Activated effector memory CD4-positive, alpha-beta T cell treated with Interleukin-2 at 50 U/mL for 16 hours (primary cell): ENCODE measurements at places on chromosomes 1 and 21.

GRCh38 chr1:48414264-48414663 is 57.7 kb downstream of the SPATA6 start:
- DNase-seq = no peak

DNA sequence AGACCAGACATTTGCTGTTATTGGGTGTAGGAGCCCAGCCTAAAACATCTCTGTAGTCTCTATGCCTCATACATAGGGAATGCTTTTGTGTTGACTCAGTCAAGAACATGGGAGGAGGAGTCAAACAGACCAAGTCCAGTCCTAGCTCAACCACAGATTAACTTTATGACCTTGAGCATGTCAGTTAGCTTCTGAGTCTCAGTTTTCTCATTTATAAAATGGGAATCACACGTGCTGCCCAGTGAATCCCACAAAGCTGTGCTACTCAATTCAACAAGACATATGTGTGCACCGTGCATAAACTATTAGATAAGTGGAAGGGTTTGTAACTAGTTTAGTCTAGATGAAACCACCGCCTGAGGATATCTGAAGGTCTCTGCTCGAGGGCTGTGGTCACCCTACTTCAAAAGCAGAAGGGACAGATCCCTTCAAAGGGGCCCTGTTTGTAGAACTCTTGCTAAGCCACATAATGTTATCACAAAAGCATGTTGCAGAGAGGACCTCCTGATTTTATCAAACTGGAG is 109.5 kb upstream of the NFIA start:
- no peak for DNase-seq

- no peak for DNase-seq
Observed at GRCh38 chr1:165696625-165697100, 1.7 kb downstream of the ALDH9A1 start.

DNA sequence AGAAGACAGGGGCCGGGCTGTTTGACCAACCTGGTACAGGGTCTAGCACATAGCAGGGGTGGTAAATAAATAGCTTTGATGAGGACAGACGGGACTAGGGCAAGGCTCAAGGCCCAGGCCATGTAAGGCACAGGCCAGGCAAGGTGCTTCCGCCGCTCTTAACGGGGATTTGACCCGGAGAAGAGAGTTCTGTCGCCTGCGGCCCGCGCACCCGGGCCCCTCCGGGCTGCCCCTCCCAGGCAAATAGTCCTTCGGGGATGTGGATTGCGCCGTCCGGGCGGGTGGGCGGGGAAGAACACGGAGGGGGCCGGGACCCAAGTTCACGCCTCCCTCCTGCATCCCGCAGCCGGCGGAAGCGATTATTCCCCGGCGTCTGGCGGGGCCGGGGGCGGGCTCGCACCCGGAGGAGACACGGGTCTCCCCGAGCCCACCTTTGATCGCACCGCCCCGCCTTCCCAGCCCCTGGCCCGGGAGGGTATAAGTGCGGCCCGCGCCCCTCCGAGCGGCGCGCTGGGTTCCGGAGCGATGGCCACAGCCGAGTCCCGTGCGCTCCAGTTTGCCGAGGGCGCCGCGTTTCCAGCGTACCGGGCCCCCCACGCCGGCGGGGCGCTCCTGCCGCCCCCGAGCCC is at the start of gene MIXL1:
TSS of gene MIXL1 (plus strand) at position 508 of the 629 bp plus-strand sequence. CDS start at position 526, 18 bp downstream.
- DNase-seq = no peak

GRCh38 chr1:224251741-224252146 is 68.7 kb downstream of the DEGS1 start:
- DNase-seq = no peak

- DNase-seq = no peak
Observed at GRCh38 chr1:171127501-171127900, 36.8 kb downstream of the FMO3 start.

- no peak for DNase-seq
Observed at GRCh38 chr1:178282949-178283367, 189.1 kb downstream of the RASAL2 start.

DNA sequence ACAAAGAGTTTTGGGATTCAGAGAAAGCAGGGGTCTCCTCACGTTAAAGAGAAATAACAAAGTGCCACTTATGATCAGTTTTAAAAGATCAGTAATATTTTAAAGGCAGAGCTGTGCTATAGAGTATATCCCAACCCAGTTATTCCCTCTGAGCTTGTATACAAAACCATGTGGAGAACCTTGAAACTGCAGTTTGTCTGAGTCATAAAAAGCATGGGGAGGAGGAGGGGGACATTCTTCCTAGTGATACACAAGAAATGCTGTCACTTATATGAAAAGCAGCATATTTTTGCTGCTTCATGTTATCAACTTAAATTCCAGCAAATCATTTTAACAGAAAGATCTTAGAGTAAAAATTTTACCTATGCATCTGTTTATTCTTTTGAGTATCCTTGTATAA is 244.5 kb downstream of the GPR52 start:
- DNase-seq = no peak

GRCh38 chr1:163163881-163164582 is 38.7 kb downstream of the RGS5 start:
- no peak for DNase-seq

DNA sequence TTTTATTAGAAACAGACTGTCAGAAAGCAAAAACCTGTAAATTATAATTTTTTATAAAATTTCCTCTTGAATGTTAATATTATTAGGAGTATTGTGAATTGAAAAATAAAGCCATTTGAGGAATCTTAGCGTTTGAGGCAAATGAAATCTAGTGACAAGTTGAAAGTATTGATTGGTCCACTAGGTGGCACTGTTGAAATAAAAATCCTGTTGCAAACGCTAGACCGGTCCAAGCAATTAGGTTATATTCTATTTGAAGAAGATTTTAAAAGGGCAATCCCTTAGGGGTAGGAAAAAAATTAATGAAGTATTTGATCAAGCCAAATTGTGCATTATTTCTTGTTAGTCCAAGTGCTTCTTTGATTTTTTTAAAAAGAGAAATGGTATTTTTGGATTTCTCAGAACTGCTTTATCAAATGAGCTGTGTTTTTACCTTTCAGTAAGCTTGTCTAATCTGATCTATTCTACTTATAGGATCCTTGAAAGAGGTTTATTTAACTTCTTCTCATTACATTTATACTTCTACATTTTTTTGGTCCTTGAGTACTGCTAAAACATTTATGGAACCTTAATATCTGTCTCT is 57.7 kb downstream of the ATG4C start:
- DNase-seq = no peak

DNA sequence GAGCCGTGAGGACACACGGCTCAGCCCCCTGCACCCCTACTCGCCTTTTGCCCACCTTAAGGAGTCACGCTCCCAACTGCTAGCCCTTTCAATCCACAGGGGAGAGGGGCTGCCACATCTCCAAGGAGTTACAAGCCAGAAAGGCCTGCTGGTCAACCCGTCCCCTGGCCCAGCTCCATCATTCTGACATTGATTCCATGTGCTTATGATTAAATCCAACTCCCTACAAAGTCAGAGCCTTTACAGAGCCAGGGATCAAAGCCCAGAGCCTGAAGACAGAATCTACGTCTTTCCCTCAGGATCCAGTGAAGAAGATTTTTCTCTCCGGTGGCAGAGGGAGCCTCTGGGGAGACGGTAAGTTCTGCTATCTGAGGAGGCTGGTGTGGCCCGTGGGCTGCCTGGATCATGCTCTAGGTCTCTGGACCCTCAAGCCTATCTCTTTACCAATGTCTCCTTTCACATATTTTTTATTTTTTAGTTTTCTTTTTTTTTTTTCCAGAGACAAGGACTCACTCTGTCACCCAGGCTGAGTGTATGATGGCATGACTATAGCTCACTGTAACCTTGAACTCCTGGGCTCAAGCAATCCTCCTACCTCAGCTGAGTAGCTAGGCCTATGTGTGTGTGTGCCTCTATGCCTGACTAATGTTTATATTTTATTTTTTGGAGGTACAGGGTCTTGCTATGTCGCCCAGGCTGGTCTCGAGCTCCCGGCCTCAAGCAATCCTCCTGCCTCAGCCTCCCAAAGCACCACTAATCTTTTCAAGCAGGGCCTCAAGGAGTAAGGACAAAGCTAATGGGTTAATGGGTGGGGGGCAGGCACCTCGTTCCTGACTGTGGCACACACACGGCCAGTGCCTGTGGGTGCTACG is 61.3 kb downstream of the SLC66A1 start:
- DNase-seq = no peak

DNA sequence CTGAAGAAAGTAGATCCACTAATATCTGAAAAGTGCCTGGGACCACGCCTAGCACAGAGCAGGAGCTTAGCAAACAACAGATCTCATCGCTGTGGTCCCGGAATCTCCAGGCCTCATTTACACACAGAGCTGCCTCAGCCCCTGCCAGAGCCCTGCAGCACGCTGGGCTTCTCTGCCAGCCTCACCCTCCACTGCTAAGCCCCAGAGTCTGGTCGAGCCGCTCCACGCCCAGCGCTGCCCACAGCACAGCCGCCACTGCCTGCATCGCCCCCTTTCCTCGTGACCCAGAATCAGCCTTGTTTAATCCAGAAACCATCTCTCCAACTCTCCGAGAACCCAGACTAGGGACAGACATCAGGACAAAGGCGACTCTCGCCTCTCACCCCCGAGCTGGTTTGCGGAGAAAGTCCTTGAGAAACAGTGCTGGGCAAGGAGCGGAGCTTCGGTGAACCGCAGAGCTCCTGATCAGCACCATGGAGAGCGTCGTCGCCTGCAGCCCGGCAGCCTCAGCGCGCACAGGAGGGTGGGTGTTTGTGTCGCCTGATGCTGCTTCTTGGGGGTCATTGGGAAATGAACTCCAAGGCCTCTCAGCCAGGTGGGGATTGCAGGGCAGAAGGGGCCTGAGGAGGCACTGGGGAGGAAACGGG is 145.1 kb downstream of the NPHP4 start:
- DNase-seq = no peak

DNA sequence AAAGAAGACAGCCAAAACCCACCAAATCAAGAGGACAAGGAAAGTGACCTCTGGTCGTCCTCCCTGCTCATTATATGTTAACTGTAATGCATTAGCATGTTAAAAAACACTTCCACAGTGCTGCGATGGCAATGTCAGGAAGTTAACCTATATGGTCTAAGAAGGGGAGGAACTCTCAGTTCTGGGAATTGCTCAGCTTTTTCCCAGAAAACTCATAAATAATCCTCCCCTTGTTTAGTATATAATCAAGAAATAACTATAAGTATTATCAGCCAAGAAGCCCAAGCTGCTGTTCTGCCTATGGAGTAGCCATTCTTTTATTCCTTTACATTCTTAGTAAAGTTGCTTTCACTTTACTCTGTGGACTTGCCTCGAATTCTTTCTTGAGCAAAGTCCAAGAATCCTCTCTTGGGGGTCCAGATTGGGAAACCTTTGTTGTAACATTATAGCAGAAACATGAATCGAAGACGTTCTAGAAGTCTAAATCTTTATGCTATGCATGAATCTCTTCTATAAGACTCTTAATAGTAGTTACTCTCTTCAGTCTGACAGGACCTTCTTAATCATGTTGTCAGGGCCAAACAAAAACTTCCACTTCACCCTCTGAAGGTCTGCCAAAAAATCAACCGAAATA is 110.0 kb upstream of the VANGL1 start:
- DNase-seq = no peak

DNA sequence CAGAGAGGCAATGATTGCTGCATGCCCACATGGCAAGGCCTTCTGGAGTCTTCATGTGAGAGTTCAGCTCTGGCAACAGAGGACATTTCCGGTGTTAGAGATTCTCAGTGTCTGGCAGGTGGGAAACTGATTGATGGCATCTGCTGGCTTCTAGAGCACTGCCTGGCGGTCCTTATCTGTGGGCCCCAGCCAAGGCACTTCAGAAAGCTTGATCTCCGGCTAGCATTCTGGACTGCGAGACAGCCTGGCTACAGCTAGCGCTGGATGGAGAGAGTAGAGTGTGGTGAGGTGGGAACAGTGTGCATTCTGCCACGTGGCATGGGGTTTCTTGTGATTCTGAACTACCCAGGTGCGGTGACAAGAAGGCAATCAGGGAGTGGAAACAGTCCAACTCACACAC is 9.4 kb downstream of the ZNF678 start:
- DNase-seq = no peak

GRCh38 chr1:221522529-221522940 is 219.4 kb downstream of the DUSP10 start:
- DNase-seq = no peak

DNA sequence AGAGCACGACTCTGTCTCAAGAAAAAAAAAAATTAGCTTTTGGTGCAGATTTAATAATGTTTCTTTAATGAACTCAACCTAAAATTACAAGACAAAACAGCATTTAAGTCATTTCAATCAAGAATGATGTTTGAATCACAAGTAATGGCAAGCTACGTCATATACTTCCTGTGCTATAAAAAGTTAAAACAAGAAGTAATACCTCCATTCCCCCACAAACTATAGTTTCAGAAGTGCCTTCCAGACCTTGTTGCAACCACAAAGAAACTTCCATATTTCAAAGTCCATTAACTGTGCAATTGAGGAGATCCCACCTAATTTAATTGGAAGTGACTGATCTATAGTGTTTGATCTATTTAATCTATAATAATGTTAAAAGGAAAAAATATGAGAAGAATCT is 15.1 kb downstream of the NRDC start:
- DNase-seq = no peak

DNA sequence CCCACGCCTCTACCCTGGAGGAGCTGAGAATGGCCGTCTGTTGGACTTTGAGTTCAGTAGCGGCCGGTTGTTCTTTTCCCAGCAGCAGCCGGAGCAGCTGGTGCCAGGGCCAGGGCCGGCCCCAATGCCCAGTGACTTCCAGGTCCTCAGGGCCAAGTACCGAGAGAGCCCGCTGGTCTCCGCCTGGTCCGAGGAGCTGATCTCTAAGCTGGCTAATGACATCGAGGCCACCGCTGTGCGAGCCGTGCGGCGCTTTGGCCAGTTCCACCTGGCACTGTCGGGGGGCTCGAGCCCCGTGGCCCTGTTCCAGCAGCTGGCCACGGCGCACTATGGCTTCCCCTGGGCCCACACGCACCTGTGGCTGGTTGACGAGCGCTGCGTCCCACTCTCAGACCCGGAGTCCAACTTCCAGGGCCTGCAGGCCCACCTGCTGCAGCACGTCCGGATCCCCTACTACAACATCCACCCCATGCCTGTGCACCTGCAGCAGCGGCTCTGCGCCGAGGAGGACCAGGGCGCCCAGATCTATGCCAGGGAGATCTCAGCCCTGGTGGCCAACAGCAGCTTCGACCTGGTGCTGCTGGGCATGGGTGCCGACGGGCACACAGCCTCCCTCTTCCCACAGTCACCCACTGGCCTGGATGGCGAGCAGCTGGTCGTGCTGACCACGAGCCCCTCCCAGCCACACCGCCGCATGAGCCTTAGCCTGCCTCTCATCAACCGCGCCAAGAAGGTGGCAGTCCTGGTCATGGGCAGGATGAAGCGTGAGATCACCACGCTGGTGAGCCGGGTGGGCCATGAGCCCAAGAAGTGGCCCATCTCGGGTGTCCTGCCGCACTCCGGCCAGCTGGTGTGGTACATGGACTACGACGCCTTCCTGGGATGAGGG is 28.5 kb upstream of the SPSB1 start:
- no peak for DNase-seq
